ENCODE measurements at places on chromosomes 1 and 21. TPM values are rescaled to one million over a fixed set of nuclear protein-coding genes. Genes with fewer than 3 reads are reported as not detected.

The CELF3 gene
- not detected for total RNA-seq

The OR2M3 gene
- not detected for total RNA-seq

The SPOCD1 gene
- total RNA-seq: not detected

The UQCRHL gene
- total RNA-seq: 1.6 TPM

The PROK1 gene
- not detected for total RNA-seq

The INSRR gene
- 0.09 TPM for total RNA-seq

The PPM1J gene
- 0.26 TPM for total RNA-seq

The ANGPTL3 gene
- not detected for total RNA-seq

The MSH4 gene
- total RNA-seq: 0.47 TPM

The CREB3L4 gene
- total RNA-seq: 6.3 TPM

The CLCA1 gene
- total RNA-seq: not detected

The HHIPL2 gene
- 0.12 TPM for total RNA-seq

The ETNK2 gene
- not detected for total RNA-seq

The CACNA1E gene
- not detected for total RNA-seq

The GJB3 gene
- total RNA-seq: not detected

The KRTAP19-1 gene
- not detected for total RNA-seq

The LAMB3 gene
- total RNA-seq: 1.3 TPM

The IFNLR1 gene
- 6.8 TPM for total RNA-seq
